ENCODE measurements at places on chromosomes 2 and 18.

- no peak for DNase-seq
These were observed 1339.4 kb upstream of the CHAC2 start for GRCh38 chr2:52428224-52428623.

DNA sequence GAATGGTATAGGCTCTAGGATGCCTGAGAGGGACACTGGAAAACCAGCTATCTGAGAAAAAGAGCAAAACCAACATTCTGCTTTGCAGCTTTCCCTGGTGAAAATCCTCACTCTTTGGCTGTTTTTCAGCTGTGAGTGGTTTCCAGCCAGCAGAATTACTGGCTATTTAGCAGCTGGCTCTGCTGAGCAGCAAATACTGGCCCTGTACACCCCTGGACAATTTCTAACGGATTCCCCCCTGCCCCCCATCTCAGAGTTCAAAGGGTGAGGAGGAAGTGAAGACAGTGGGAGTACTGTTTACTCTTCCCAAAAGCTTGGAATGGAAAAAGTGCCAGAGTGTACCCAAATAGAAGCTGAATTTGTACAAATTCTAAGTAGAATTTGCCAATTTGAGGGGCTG is 26.1 kb upstream of the IMP4 start:
- DNase-seq = no peak

DNA sequence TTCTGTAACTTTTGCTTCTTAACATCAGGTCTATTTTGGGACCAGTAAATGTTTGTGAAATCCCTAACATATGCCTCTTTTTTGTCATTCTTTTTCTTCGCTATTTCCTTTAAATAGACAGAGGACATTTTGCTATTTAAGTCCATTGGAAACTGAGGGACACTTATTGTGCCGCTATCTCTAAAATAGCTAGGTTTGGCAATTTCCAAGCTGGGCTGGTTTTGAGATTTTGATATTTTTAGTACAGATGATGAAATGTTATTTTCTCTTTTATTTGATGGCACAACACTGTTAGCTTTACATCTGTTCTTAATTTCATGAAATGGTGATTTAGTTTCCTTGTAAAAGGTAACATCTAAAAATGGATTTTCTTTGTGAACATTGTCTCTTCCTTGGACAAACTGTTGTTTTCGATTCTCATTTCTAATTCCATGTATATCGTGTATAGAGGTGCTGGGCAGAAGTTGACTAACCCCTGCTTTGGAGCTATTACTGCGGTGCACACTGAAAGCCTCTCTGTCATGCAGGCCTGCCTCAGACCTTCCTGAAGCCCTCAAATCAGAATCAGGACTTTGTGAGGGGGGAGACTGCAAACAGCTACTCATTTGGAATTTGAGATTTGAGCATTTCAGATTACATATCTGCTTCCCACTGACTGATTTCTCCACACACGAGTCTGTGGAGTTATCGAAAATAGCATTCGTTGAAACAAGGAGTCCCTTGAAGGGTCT is 594 bp downstream of the RAD51AP2 start:
- DNase-seq = no peak

DNA sequence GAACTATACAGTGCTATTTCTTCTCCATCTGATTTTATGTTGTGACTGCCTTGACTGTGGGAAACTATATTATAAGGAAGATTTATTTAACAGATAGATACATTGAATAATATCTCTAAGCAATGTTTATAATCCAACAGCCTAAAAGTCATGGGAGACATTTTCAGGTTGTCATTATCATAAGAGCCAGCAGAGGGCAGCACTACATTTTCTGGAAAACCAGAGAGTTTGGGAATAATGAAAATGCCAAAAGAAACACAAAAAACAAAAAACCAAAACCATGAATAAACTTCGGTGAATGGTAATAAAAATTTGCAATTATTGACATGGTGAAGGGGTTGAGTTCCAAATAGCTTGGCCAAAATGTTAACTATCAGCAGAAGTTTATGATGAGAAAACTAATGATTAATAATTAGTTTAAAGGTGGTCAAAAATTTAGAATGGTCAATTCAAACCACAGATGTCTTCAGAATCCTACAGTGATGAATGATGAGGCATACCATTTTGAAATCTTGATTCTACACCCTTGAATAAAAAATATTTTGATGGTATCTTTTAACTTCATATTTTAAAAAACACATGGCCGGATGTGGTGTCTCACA is 4.7 kb downstream of the EEF1B2 start:
- DNase-seq = no peak

- no peak for DNase-seq
These were observed 146.7 kb downstream of the RPIA start for GRCh38 chr2:88838165-88838635.

- DNase-seq = no peak
These were observed 80.2 kb downstream of the ASAP2 start for GRCh38 chr2:9286554-9287399.

GRCh38 chr2:98910349-98911125 is 25.5 kb downstream of the CRACDL start:
- no peak for DNase-seq

DNA sequence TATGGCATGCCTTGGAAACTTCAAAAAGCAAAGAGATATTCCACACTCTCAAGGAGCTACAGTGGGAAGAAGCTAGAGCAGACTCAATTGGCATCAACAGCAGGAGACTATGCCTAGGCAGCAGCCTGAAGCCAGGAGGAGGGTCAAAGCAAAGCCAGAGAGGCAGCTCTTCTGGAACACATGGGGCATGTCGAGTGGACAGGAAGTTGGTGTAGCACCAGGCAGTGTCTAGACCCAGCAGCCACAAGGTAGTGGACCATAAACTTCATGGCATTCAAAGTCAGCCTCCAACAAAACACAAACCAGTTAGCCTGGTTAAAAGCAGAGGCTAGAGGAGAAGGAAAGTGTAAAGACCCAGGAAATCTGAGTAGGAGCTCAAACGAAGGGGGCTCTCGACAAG is 311.2 kb upstream of the PKDCC start:
- no peak for DNase-seq

- DNase-seq = no peak
These were observed 35.3 kb upstream of the CCDC150 start for GRCh38 chr2:196604196-196604595.

- peak; percentile 35 for DNase-seq
These were observed 142.8 kb downstream of the NDUFA10 start for GRCh38 chr2:239882331-239882732.

GRCh38 chr2:234271338-234271737 is 220.8 kb downstream of the SPP2 start:
- no peak for DNase-seq

GRCh38 chr2:227853765-227854271 is 17.6 kb upstream of the DAW1 start:
- no peak for DNase-seq
